ENCODE measurements at places on chromosomes 11 and 22.
A peak's percentile ranks its signal among the peaks of the same experiment; 100 is the strongest.

DNA sequence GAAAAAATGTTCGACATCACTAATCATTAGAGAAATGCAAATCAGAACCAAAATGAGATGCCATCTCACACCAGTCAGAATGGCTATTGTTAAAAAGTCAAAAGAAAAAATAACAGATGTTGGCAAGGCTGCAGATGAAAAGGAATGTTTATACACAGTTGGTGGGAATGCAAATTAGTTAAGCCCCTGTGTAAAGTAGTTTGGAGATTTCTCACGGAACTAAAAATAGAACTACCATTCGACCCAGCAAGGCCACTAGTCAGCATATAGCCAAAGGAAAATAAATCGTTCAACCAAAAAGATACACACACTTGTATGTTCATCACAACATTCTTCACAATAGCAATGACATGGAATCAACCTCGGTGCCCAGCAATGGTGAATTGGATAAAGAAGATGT is 503.2 kb downstream of the OPCML start:
- no peak for DNase-seq

GRCh38 chr11:83235825-83236224 is 42.3 kb downstream of the ANKRD42 start:
- DNase-seq: no peak

- no peak for DNase-seq
Observed at GRCh38 chr11:70578371-70578770, 180.0 kb downstream of the CTTN start.

- no peak for DNase-seq
Observed at GRCh38 chr22:22590136-22590891, 31.2 kb upstream of the PRAME start.

GRCh38 chr11:31397239-31397834 is 27.7 kb downstream of the DNAJC24 start:
- DNase-seq: peak; percentile 37

GRCh38 chr11:130170345-130170744 is 10.8 kb downstream of the ST14 start:
- no peak for DNase-seq

DNA sequence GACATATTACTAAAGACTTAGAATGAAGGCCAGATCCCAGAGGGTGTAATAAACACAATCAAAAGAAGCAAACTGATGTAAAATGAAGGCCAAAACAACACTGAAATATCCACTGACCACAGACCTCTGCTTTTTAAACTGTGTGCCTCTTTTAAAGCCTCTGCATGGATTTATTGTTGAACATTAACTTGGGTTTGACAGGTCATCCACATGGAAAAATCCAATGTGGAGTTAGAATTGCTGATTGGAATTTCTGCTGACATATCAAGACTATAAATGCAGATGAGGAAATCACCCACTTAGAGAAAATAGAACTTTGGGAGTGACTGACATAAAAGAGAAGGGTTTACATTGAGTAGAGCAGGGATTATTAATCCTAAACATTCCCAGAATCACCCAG is 853.9 kb upstream of the RAG2 start:
- DNase-seq: no peak

GRCh38 chr11:72786305-72787215 is 7.3 kb downstream of the STARD10 start:
- DNase-seq: no peak

- DNase-seq: peak; percentile 20
Observed at GRCh38 chr11:93525601-93526345, 17.4 kb downstream of the SMCO4 start.

GRCh38 chr22:42178910-42179519 is 48.4 kb upstream of the CYP2D6 start:
- DNase-seq: no peak

DNA sequence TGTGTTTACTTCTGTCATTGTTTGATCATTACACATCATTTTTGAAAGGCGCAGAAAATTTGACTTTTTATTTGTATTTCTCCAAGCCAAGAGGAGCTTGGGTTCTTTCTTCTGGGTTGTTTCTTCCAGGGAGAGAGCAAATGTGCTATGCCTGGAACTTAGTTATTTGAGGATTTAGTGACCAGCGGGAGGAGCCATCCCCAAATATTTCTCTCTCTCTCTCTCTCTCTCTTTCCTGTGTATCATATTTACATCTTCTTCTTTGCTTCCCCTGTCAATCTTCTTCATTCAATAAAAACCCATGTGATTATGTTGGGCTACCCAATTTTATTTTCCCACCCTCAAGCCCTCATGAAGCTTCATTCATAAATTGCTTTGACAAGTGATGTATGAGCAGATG is 534.5 kb downstream of the LRRC4C start:
- no peak for DNase-seq

DNA sequence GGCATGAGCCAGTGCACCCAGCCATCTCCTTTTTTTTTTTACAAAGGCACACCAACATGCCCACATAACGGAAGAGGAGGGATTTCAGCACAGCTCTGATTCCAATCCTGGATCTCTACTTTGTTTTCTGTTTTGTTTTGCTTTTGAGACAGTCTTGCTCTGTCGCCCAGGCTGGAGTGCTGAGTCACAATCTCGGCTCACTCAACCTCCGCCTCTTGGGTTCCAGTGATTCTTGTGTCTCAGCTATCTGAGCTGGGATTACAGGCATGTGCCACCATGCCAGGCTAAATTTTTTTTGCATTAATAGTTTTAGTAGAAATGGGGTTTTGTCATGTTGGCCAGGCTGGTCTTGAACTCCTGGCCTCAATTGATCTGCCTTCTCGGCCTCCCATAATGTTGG is 28.1 kb downstream of the VSTM5 start:
- DNase-seq: peak; percentile 68

DNA sequence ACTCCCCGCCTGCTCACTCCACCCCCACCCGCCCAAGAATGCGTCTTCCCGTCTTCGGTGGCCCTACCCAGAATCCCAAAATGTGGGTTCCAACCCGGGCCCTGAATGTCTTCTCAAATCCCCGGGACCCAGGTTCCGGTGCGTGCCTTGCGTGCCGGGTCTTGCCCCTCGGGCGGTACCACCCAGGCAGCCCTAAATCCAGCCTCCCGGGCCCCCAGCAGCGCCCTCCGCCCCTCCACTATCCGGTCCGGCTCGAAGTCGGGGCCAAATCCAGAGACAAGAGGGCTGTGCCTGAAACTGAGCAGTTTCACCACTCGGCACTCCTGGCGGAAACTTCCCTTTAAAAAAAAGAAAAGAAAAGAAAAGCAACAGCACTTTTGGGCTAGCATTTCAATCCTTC is 16.3 kb upstream of the CCT8L2 start:
- DNase-seq: no peak
